Osteocyte (in vitro differentiated cells): ENCODE measurements at places on chromosomes 12 and 14. TPM values are rescaled to one million over a fixed set of nuclear protein-coding genes. Genes with fewer than 3 reads are reported as not detected.
A peak's percentile ranks its signal among the peaks of the same experiment; 100 is the strongest.

DNA sequence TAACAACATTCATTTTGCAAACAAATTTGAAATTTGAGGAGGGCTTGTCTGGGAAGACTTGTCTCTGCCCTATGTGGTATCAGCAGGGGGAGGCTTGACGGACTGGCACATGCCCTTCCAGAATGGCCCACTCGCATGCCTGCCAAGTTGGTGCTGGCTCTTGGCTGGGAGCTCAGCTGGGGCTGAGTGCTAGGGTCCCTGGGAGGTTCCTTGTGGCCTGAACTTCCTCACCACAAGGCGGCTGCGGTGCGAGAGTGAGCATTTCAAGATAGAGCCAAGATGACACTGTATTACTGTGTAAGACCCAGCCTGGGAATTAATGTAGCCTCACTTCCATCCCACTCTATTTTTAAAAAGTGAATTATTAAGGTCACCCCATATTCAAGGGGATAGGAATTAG, 271.6 kb upstream of the PLEKHG7 start:
- H3K4me3 ChIP-seq = no peak overlapping the region
- DNase-seq = no peak
- H3K27me3 ChIP-seq = no peaks in the 10 kb centered on the region
- H3K4me1 ChIP-seq = no peaks in the 10 kb centered on the region

DNA sequence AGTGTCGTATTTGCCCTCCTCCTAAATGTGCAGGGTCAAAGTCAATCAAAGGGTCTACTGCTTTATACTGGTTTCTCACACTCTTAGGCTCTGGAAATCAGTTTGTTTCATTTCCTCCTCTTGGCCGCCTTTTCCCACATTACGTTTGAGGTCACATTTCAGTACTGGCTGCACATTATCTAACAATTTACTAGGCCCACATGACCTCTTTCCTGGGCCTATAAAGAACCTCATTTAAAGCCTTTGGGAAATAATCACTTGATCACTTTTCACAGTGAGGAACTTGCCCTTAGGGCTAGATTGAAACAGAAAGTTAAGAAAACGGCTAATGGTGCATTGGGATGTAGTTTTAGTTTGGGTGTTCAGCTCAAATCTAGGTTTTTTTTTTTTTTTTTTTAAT, 497.5 kb downstream of the RERGL start:
- H3K27me3 ChIP-seq = no peaks in the 10 kb centered on the region
- no peaks in the 10 kb centered on the region for H3K36me3 ChIP-seq
- no peaks in the 10 kb centered on the region for H3K4me1 ChIP-seq
- H3K4me3 ChIP-seq = no peak overlapping the region

- H3K27ac ChIP-seq = no peak overlapping the region
- no peak overlapping the region for H3K4me3 ChIP-seq
- DNase-seq = no peak
- no peaks in the 10 kb centered on the region for H3K36me3 ChIP-seq
- H3K27me3 ChIP-seq = no peaks in the 10 kb centered on the region
Observed at GRCh38 chr14:35247777-35248475, 44.3 kb upstream of the PSMA6 start.

GRCh38 chr12:29762637-29763300, 21.0 kb downstream of the TMTC1 start:
- peaks cover 18% of the 10 kb centered on the region for H3K36me3 ChIP-seq
- H3K4me3 ChIP-seq = no peak overlapping the region
- H3K4me1 ChIP-seq = no peaks in the 10 kb centered on the region
- H3K27me3 ChIP-seq = no peaks in the 10 kb centered on the region

GRCh38 chr12:62703011-62703380, 232.0 kb downstream of the PPM1H start:
- peak overlapping the region; percentile 27 for H3K4me3 ChIP-seq
- H3K4me1 ChIP-seq = peaks cover 52% of the 10 kb centered on the region
- no peaks in the 10 kb centered on the region for H3K27me3 ChIP-seq
- H3K27ac ChIP-seq = peak overlapping the region; percentile 94
- DNase-seq = no peak

- H3K4me3 ChIP-seq = no peak overlapping the region
- no peak overlapping the region for H3K27ac ChIP-seq
Observed at GRCh38 chr14:72350215-72350614, 418.0 kb downstream of the RGS6 start.

DNA sequence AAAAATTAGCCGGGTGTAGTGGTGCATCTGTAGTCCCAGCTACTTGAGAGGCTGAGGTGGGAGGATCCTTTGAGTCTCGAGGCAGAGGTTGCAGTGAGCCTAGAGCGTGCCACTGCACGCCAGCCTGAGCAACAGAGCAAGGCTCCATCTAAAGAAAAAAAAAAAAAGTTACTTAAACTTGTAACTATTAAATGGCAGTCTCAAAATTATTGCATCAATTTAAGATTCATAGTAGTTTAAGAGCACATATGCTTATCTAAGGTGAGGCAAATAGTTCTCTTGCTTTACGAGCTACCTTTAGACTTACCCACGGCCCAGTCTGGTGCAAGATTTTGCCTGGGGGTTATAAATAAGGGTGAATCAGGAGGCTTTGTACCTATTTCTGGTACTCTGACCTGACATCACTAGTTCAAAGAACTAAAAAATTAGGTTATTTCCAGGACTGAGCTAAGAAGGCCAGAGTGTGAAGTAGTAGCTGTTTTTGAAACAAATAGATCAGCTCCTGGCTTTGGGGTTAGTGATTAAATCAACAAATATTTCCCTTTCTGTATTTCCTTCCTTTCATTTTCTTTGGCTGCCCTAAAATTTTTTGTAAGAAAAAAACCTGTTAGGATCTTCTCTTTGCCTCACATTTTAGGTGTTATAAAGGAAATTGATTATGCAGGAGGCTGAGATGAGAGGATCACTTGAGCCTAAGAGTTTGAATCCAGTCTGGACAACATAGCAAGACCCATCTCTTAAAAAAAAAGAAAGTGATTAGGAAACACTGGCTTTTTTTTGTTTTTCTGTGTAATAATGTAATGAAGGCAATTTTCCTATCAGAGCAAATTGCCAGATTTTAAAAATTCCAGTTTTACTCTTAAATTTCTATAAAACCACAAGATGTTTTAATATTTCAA, 3.6 kb downstream of the MGAT2 start:
- H3K4me1 ChIP-seq = peaks cover 50% of the 10 kb centered on the region
- H3K27ac ChIP-seq = no peak overlapping the region
- DNase-seq = no peak
- no peak overlapping the region for H3K4me3 ChIP-seq

- H3K4me1 ChIP-seq = peaks cover 26% of the 10 kb centered on the region
- no peak for DNase-seq
- H3K27me3 ChIP-seq = no peaks in the 10 kb centered on the region
- no peaks in the 10 kb centered on the region for H3K36me3 ChIP-seq
- no peak overlapping the region for H3K27ac ChIP-seq
Observed at GRCh38 chr12:3075315-3075714, 1.9 kb upstream of the TSPAN9 start.

DNA sequence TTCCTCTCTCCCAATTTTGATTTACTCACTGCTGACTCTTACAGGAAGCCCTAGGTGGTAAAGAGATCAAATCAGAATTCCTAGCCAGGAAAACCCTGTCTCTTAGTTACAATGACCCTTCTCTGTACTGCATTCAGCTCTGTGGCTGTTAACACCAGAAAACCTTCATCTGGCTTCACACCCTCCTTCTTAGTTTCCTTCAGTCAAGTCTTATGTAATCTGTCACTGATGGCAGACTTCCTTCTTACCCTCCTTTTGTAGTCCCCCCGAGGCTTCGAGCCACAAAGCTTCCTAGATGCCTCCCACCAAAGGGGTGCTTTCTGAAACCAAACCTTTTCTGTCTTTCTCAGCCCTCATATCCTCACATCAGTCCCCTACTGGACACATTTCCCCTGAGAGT, 16.5 kb downstream of the NGDN start:
- H3K4me1 ChIP-seq = no peaks in the 10 kb centered on the region
- H3K4me3 ChIP-seq = no peak overlapping the region
- no peak overlapping the region for H3K27ac ChIP-seq
- no peak for DNase-seq

- no peak overlapping the region for H3K4me3 ChIP-seq
- DNase-seq = no peak
- no peaks in the 10 kb centered on the region for H3K36me3 ChIP-seq
- H3K27me3 ChIP-seq = peaks cover 2% of the 10 kb centered on the region
- no peak overlapping the region for H3K27ac ChIP-seq
Observed at GRCh38 chr14:56390859-56391258, 188.7 kb upstream of the TMEM260 start.

- no peak overlapping the region for H3K4me3 ChIP-seq
- no peaks in the 10 kb centered on the region for H3K36me3 ChIP-seq
- DNase-seq = no peak
- H3K27me3 ChIP-seq = no peaks in the 10 kb centered on the region
Observed at GRCh38 chr14:43449291-43449690, 1057.8 kb downstream of the FSCB start.

GRCh38 chr12:6306599-6307220, 3.8 kb upstream of the PLEKHG6 start:
- H3K36me3 ChIP-seq = no peaks in the 10 kb centered on the region
- no peak overlapping the region for H3K27ac ChIP-seq
- peaks cover 10% of the 10 kb centered on the region for H3K27me3 ChIP-seq
- DNase-seq = no peak
- no peak overlapping the region for H3K4me3 ChIP-seq
- peaks cover 15% of the 10 kb centered on the region for H3K4me1 ChIP-seq

SLC38A4 gene
- 11.4 TPM in 2 replicates for total RNA-seq

MBIP gene
- total RNA-seq = 25.8 and 26.2 TPM in 2 replicates

FBXL14 gene
- total RNA-seq = 9.1 and 9.4 TPM in 2 replicates

OLR1 gene
- not detected in 2 replicates for total RNA-seq

FAM186B gene
- total RNA-seq = 0.30 and 0.50 TPM in 2 replicates

OR4Q2 gene
- total RNA-seq = not detected in 2 replicates

DENR gene
- 50.2 and 51.9 TPM in 2 replicates for total RNA-seq

CPNE8 gene
- 8.7 and 11.1 TPM in 2 replicates for total RNA-seq

ZNF26 gene
- total RNA-seq = 13.6 and 16.3 TPM in 2 replicates

WNT1 gene
- total RNA-seq = not detected in 2 replicates

EEF1AKMT3 gene
- 9.8 and 11.8 TPM in 2 replicates for total RNA-seq
